ENCODE measurements at places on chromosomes 5 and 9.

- no peak for DNase-seq
Measured at GRCh38 chr5:54927097-54927746, 58.2 kb downstream of the ESM1 start.

DNA sequence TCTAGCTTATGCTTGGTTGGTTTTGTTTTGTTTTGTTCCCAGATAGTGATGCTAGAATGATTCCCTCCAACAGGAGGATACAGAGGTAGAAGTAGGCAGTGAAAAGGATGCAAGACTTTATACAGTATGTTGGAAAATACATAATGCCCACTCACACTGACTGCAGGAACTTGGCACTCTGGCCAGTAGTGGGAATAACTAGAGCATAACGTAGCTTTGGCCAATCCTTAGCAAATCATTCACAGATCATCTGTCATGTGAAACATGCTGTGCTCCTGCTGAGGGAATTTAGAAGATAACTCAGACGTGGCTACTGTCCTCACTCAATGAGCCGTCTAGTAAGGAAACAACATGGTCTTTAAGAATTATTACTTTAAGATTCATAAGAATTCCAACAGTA is 13.5 kb downstream of the CFAP90 start:
- peak; percentile 6 for DNase-seq

- DNase-seq: no peak
Measured at GRCh38 chr5:84091127-84091799, 293.4 kb downstream of the EDIL3 start.

- no peak for DNase-seq
Measured at GRCh38 chr9:134339183-134339806, 13.0 kb downstream of the RXRA start.

DNA sequence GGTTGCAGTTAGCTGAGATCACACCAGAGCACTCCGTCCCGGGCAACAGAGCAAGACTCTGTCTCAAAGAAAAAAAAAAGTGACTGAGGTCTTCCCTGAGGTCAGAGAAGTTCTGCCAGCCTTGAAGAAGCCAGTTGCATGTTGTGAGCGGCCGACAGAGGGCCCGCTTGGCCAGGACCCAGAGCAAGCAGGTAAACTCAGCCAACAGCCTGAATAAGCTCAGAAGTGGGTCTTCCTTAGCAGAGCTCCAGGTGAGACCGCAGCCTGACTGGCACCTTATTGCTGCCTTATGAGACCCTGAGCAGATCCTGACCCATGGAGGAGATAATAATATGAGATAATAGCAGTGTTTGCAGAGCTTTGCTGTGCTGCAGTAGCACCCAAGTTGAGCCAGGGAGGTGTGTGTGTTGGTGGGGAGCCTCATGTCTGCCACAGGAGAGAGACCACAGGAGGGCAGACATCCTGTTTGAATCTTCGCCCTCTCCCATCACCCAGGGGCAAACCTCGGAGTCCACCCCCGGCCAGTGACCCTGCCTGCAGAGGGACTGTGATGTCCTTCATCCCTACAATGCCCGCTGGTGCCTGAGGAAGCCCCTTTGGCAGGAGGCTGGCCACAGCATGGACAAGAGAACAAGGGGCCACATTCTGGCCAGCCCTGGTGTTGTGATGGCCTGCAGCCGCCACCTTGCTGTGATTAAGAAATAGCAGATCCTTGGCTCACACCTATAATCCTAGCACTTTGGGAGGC is 10.8 kb upstream of the BARX1 start:
- DNase-seq: no peak

GRCh38 chr5:88813805-88814575 is 69.0 kb downstream of the MEF2C start:
- DNase-seq: no peak

DNA sequence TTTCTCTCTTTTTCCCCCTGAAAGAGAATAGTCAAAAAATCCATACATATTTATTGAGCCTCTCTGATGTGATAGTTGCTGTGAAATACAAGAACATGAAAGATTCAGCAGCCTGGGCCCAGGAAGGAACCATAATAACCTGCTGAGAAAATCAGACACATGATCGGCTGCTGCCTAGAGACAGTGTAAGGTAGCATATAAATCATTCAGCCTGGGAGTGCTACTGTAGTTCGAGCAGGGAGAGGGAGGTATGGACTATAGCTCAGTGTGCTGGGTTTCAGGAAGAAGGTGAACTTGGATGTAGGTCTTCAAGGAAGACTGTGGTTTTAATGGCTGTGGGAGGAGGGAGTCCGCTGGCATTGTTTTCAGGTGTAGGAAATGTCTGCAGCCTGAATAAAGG is 469.1 kb downstream of the RAB3C start:
- DNase-seq: no peak

DNA sequence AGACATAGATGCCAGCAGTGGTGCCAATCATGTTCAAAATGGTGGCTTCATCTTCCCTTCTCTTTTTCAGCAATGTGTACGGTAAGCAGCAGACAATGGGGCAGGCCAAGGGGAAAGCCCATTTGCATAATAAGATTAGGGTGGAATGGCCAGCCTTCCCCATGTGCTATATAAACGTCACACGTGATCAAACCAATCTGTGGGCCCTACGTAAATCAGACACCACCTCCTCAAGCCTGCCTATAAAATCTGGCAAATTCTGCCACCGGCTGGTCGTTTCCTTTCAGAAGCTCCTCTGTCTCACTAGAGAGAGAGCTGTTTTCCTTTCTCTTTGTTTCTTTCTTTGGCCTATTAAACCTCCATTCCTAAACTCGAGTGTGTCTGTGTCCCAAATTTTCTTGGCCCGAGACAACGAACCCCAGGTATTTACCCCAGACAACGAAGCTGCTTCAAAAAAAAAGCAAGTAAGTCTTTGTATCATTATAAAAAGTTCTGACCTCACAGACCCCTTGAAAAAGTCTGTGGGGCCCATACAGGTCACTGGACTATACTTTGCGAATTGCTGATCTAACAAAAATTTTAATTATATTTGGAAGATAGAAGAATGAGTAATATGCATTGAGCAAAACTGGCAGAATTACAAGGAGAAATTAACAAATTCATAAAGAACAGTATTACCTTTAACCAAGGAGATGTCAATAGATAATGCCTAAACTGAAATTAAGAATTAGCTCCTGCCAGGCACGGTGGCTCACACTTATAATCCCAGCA is 15.2 kb downstream of the ZBTB5 start:
- no peak for DNase-seq

Measured in right lung (tissue), 10 donors.